Epithelial cell of proximal tubule (primary cell): ENCODE measurements at places on chromosomes 2 and 18.

DNA sequence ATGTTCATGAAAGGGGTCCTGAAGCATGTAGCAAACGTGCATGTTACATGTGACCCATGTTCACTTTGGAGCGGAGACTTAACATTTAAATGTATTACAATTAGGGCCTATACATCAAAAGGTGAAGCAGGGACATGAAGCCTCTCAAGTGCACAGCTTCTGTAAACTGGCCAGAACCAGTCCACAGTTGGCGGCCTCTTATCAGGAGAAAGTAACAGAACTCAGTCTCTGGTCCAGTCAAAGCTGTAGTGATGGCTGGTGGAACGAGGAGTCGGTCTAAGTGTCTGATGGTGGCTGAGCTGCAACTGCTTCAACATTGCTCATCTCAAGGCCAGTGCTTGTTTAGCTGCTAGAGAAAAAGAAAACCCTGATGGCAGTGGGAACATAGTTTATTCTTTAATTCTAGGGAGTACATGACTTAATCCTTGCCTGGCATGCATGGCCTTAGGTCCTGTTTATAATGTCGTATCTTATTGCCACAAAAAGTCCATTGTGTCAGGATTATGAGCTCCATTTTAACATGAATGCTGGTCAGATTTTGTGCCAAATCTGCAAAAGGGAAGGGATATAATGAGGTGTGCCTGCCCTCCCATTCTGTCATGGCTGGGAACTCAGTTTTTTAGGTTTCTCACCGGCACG, 22.2 kb upstream of the YES1 start:
- DNase-seq = no peak

GRCh38 chr2:176385838-176386237, 116.6 kb downstream of the MTX2 start:
- no peak for DNase-seq

DNA sequence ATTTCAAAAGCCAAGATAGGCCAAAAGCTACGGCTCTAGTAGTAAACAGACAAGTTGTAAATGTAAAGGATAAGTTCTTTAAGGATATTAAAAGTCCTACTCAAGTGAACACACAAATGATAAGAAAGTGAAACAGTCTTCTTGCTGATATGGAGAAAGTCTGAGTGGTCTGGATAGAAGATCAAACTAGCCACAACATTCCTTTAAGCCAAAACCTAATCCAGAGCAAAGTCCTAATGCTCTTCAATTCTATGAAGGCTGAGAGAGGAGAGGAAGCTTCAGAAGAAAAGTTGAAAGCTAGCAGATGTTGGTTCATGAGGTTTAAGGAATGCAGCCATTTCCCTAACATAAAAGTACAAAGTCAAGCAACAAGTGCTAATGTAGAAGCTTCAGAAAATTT, 111.7 kb upstream of the ZEB2 start:
- no peak for DNase-seq

DNA sequence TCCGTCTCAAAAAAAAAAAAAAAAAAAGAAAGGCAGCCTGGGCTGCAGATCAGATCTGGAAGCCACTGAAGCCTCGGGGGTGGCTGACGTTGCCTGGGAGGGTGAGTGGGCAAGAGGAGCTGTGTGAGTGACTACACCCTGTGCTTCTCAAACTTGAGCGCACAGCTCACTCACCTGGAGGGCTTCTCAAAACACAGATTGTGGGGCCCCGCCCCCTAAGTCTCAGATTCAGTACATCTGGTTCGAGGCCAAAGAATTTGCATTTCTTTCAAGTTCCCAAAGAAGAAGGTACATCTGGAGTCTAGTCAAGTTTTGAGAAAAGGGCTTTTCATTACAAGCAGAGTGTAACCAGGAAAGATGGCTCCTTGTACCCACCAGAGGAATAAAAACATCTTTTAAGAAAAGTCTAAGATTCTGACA, 97.7 kb upstream of the CAB39 start:
- no peak for DNase-seq

GRCh38 chr2:228245601-228246000, 64.1 kb upstream of the SPHKAP start:
- DNase-seq = no peak

GRCh38 chr2:97750017-97750416, 36.6 kb downstream of the ZAP70 start:
- DNase-seq = no peak
